Erythroblast (primary cell): ENCODE measurements at places on chromosomes 2 and 18.

GRCh38 chr18:59517446-59518165 lies 158.5 kb upstream of the LMAN1 start:
- peak; percentile 39 for DNase-seq

DNA sequence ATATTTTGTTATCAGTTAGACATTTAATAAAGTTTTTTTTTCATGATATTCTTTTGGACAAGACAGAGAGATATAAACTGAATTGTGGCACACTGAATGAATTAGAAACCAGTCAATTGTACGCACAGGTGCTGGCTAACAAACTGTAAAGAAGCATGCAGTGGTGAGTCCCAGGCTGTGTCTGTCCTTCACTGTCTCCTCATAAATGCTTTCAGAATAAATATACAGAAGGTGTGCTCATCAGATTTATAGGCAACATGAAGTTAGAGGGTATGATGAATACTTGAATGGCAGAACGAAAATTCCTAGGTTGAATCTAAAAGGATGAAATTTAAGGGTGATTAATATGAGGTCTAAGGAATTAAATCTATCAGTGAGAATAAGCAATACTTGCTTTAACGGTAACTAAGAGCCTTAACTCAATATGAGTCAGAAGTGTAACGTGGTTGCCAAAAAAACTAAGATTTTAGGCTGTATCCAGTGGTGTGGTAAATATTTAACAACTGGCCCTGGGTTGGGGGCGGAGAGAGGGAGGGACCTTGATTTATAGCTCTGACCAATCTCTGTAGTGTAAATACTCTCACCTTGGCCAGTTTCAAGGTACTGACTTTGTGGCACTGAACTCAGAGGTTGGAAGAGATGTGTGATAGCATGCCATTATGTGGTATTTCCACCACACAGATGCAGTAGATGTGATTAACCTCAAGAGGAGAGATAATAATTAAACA lies 41.9 kb upstream of the AAK1 start:
- no peak for DNase-seq

DNA sequence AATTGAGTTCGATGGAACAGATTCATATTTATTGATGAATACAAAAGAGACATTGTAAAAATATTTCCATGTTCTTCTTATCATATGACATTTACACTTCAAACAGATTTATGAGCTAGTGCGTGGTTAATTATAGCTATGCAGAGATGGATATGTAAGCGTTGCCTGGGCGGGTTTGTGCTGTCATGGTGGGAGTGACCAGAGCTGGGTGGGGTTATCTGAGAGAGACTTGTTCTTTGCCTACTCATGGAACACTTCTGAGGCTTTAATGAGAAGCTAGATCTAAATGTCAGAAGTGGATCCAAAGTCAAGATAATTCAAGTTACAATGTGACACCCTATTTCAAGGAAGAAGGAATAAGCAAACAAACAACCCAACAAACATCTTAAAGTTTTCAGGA lies 162.3 kb upstream of the ZEB2 start:
- DNase-seq: peak; percentile 61

- DNase-seq: peak; percentile 54
Observed at GRCh38 chr2:235779444-235779896, 285.6 kb downstream of the AGAP1 start.

DNA sequence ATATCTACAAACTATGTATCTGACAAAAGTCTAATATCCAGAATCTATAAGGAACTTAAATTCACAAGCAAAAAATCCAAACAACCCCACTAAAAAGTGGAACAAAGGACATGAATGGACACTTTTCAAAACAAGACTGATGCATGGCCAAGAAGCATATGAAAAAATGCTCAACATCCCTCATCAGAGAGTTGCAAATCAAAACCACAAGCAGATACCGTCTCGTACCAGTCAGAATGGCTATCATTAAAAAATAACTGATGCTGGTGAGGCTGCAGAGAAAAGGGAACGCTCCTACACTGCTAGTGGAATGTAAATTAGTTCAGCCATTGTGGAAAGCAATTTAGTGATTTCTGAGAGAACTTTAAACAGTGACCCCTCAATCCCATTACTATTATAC lies 56.5 kb downstream of the CCBE1 start:
- DNase-seq: no peak

GRCh38 chr2:213678437-213679218 lies 394.4 kb downstream of the SPAG16 start:
- no peak for DNase-seq

DNA sequence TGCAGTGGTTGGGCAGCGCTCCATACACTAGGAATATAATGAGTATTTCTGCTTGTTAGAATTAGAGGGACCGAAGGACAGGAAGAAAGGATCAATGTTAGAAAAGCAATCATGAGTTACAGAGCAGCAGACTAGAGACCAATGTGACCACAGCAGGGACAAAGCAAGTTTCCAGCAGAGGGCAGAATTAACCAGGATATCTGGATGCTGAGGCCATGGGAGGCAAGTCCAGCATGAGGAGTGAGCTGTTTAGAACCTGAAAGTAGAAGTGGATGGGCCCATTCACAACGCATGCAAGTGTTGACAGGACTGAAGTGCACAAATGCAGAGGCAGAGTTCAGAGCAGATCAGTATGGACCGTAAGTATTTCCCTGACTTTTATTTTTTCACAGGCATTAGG lies 910.4 kb upstream of the GYPC start:
- DNase-seq: peak; percentile 37

DNA sequence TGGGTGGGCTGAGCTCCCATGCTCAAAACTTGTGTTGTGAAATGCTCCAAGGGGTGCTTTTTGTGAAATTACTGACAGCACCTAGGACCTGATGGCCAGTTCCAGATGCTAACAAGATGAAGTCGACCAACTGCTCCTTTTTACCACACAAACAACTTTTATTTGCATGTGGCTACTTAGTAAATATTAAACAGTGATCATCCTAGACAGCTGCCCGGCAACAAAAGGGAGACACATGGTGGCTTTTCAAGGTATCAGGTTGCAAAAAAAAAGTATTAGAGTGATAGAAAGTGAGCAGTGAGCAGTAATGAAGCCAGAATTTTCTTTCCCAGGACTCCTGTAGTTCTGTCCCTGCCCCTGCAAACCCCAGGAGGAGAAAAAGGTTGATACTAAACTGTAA lies 118.5 kb downstream of the RPIA start:
- DNase-seq: no peak

GRCh38 chr2:45929674-45930395 lies 278.4 kb downstream of the PRKCE start:
- DNase-seq: no peak

GRCh38 chr2:197159661-197160211 lies 150.8 kb downstream of the ANKRD44 start:
- no peak for DNase-seq

DNA sequence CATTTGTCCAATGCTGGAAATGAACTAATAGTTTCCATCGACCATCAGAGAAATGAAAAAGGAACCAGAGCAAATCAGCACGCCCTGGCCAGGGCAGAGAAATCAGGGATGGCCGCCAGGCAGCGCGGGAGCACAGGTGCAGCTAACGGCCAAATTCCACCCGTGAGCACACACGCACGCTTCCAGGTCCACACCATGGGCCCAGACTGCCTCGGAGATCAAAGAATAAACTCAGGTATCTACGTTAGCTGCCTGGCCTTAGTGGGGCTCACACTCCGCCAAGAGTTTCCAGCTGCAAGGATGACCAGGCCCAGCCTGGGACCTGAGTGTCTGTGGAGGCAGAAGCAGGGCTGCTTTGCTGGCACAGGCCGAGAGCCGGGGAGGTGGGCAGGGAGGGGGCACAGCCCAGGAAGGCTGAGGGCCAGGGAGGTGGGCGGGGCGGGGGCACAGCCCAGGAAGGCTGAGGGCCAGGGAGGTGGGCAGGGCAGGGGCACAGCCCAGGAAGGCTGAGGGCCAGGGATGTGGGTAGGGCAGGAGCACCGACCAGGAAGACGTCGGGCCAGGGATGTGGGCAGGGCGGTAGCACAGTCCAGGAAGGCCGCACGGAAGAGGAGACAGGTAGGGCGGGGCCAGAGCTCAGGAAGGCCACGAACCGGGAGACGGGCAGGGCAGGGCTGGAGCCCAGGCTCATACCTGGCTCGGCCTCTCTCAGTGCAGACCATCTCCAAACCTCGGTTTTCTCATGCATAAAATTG lies 43.2 kb upstream of the SALL3 start:
- no peak for DNase-seq

DNA sequence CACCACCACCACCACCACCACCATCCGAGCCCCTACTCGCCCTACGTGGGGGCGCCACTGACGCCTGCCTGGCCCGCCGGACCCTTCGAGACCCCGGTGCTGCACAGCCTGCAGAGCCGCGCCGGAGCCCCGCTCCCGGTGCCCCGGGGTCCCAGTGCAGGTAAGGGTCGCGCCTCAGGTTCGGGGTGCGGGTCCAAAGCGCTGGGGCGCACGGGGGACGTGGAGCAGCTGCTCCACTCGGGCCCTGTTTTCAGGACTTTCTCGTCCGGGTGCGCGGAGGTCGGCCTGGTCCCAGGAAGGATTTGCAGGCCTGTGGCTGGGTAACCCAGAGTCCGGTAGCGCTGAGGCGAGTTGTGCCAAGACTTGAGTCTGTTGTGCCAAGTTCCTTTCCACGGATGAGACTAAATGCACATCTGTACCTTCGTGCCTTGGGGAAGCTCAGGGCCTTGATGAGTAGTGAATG lies 2.8 kb downstream of the GATA6 start:
- DNase-seq: no peak

- no peak for DNase-seq
Observed at GRCh38 chr2:152186262-152186661, 10.7 kb upstream of the STAM2 start.

GRCh38 chr18:70523035-70523791 lies 234.4 kb downstream of the SOCS6 start:
- no peak for DNase-seq

DNA sequence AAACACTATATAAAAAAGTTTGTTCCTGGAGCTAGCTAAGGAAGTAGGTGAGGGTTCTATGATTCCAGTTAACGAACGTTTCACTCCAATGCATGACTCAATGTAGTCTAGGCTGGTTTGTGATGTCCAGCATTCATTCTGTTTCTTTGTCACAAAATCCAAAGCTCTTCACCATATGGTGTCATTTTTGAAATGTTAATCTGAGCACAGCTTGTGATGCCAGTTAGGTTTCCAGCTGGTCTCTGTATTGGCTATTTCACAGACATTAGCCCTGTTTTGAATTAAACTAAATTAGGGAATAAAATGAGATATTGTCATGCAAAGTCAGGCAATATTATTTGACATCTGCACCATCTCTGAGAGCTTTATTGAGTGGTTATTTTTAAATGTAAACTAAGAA lies 159.4 kb downstream of the RBM43 start:
- DNase-seq: no peak

DNA sequence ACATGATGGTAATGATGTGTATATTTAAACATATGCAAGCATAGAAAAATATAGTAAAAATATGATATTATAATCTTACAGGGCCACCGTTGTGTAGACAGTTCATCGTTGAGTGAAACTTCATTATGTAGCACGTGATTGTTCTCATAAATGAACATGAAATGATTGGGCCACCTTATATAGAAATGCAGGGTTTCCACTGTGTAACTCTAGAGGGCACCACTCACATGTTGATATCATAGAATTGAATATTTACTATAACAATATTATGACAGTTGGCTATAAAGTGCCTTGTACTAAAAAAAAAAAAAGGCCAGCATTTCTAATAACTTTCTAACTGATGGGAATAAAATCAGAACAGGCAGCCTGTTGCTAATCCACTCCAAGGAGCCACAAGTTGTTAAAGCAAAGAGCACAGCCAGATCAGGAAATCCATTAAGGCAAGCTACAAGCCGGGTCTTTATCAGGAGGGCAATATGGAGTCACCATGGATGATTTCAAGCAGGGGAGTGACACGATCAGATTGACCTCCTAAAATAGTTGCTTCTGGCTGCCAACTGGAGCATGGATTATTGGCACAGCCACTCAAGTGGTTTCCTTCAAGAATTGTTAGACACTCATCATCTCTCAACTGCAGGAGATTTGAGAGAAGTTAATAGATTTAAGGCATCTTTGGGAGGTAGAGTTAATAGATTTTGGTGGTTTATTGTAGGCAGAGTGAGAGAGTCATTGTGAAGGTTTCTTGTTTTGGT lies 16.7 kb downstream of the IL1F10 start:
- peak; percentile 20 for DNase-seq

- DNase-seq: no peak
Observed at GRCh38 chr2:238841542-238842164, 6.2 kb upstream of the TWIST2 start.

- no peak for DNase-seq
Observed at GRCh38 chr2:232132181-232132580, 170.7 kb downstream of the DIS3L2 start.

- no peak for DNase-seq
Observed at GRCh38 chr2:25368660-25369059, 26.9 kb upstream of the DNMT3A start.

- DNase-seq: no peak
Observed at GRCh38 chr2:11033114-11033513, 121.4 kb downstream of the KCNF1 start.

DNA sequence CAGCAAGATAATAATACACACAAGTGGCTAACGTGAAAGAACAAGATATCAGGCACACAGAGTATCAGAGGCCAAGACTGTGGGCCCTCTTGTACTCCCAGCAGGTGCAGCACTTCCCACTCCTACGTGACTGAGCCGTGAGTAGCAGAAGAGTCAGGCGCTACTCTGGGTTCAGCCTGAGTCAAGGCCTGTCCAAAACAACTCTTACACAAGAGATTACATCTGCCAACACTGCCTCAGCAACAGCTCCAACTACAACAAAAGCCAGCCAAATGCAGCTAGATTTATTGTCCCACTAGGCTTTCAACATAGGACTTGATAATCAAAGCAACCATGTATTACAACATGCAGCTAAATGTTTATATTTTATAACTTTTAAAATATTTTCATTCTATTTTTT lies 56.2 kb downstream of the ITSN2 start:
- DNase-seq: peak; percentile 7

GRCh38 chr2:9268301-9269080 lies 61.9 kb downstream of the ASAP2 start:
- no peak for DNase-seq

DNA sequence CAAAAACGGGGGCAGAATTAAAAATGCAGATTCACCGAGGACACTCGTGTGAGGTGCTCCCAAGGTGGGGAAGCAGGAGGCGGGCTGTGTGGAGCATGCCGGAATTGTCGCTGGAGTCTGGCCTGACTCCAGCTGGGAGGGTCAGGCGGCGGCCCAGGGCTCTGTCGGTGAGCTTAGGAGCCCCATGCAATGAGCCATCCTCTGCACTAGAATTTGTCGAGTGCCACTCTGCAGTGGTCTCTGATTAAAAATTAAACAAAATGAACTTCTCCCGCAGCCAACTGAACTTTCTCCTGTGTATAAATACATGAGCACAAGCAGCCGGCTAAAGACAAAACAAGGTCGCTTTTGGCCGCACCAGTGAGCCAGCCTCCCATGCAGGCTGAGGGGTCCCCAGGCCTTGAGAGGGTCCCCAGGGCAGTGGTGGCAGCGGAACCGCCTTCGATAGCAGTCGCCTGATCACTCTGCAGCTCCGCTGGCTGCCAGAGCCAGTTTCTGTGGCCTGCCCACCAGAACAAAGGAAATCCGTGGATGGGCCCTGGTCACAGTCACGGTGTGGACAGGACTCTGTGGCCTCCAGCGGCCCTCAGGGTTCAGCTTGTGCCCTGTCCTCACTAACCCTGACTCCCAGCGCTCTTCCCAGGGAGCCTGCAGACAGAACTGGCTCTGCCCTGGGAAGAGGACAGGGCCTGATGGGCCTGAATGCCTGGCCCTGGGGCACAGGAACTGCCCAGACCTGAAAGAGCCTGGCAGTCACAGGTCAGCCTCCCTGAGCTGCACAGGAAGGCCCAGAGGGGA lies 201.3 kb downstream of the EIPR1 start:
- DNase-seq: no peak

GRCh38 chr2:203819434-203820133 lies 48.0 kb upstream of the CTLA4 start:
- DNase-seq: no peak

- no peak for DNase-seq
Observed at GRCh38 chr2:227703961-227704360, 13.9 kb downstream of the SLC19A3 start.
